Activated naive CD8-positive, alpha-beta T cell treated with anti-CD3 and anti-CD28 coated beads, Interleukin-2, amount 10 ng/mL, durations not matched to agents 7 days and 5 days (primary cell): ENCODE measurements at places on chromosomes 7 and 10. TPM values are rescaled to one million over a fixed set of nuclear protein-coding genes. Genes with fewer than 3 reads are reported as not detected.

The TCAF2 gene
- total RNA-seq = 20.9 TPM

The MBLAC1 gene
- 6.5 TPM for total RNA-seq

The DEPP1 gene
- 0.23 TPM for total RNA-seq

The OR2AE1 gene
- total RNA-seq = 0.57 TPM

The PNLIPRP3 gene
- not detected for total RNA-seq

The FAM25C gene
- total RNA-seq = not detected

The ACHE gene
- not detected for total RNA-seq

The HOXA6 gene
- not detected for total RNA-seq

The RBM17 gene
- 200 TPM for total RNA-seq

The PSAP gene
- total RNA-seq = 171 TPM

The SNCG gene
- total RNA-seq = not detected

The PVRIG gene
- 86.2 TPM for total RNA-seq

The MOGAT3 gene
- total RNA-seq = not detected

The ACBD7 gene
- 1.8 TPM for total RNA-seq

The COL28A1 gene
- total RNA-seq = not detected

The CPA4 gene
- not detected for total RNA-seq

The NME8 gene
- not detected for total RNA-seq

The LIPA gene
- 35.9 TPM for total RNA-seq

The MYH16 gene
- total RNA-seq = not detected

The PRR15 gene
- total RNA-seq = not detected

The FFAR4 gene
- total RNA-seq = not detected

The FAM13C gene
- not detected for total RNA-seq

The SFRP4 gene
- total RNA-seq = not detected

The PON1 gene
- not detected for total RNA-seq

The FKBP6 gene
- not detected for total RNA-seq

The ZNF277 gene
- 21.6 TPM for total RNA-seq

The HOXA13 gene
- total RNA-seq = not detected

The INA gene
- not detected for total RNA-seq

The YWHAG gene
- total RNA-seq = 62.7 TPM

The AS3MT gene
- 1.1 TPM for total RNA-seq

The MYL10 gene
- total RNA-seq = not detected

The DKK1 gene
- total RNA-seq = not detected

The SEC61G gene
- 96.0 TPM for total RNA-seq

The SVOPL gene
- 2.5 TPM for total RNA-seq

The TMEM236 gene
- 0.08 TPM for total RNA-seq

The NRG3 gene
- not detected for total RNA-seq

The CEP55 gene
- 50.7 TPM for total RNA-seq

The LAMB1 gene
- not detected for total RNA-seq

The GATA3 gene
- total RNA-seq = 48.3 TPM
